ENCODE measurements at places on chromosomes 7 and 10.
A peak's percentile ranks its signal among the peaks of the same experiment; 100 is the strongest.

GRCh38 chr10:71780719-71781118, 7.4 kb upstream of the VSIR start:
- no peak for DNase-seq

DNA sequence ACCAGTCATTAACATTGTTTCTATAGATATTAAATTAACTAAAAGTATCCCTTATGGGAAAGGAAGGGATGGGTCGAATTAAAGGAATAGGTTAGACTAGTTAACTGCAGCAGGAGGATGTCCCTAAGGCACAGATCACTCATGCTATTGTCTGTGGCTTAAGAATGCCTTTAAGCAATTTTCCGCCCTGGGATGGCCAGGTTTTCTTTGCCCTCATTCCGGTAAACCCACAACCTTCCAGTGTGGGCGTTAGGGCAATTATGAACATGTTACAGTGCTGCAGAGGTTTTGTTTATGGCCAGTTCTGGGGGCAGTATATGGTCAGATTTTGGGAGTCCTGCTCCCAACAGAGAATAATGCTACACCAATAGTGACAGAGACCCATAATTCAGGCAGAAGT, 139.3 kb upstream of the CDK13 start:
- DNase-seq = no peak

- no peak for DNase-seq
Observed at GRCh38 chr10:114894911-114895310, 43.1 kb upstream of the TRUB1 start.

DNA sequence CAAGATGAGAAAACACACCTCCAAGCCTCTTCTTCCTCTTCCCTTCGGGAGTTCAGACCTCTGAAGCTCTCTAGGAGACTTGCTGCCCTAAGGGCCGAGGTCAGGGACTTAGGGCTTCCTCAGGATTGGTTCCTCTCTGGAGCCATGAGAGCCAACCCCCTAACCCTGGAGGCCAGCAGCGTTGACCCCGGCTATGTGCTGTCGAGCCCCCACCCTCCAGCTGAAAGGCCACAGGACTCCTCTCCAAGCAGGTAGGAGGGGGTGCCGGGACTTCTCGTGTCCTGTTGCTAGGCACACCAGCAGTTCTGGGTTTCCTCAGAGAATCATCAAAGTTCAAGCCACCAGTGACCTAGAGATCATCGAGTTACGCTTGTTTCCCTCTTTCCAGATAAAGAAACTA, 87.4 kb downstream of the ARHGAP22 start:
- DNase-seq = no peak

GRCh38 chr10:1607466-1607865, 129.9 kb downstream of the ADARB2 start:
- DNase-seq = no peak

- no peak for DNase-seq
Observed at GRCh38 chr7:35676211-35676610, 18.7 kb downstream of the HERPUD2 start.

GRCh38 chr7:48011951-48012350, 17.0 kb downstream of the SUN3 start:
- DNase-seq = no peak

DNA sequence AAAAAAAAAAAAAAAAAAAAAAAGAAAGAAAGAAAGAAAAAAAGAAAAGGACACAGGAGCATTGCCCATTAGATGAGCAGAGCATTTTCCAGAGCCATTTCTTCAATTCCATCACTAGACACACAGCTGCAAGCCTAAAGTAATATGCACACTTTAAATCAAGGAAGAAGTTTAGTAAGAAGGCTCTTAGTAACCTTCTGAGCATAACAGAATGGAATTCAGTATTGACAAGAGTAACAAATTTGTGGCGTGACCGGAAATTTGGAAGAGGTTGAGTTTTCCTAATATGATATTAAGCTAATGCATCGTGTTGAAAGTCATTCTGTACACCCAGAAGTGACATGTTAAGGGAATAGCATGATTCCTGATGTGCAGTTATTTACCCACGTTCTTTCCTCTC, 35.3 kb downstream of the SMURF1 start:
- no peak for DNase-seq

GRCh38 chr7:97179454-97180104, 62.1 kb downstream of the SDHAF3 start:
- peak; percentile 48 for DNase-seq

- no peak for DNase-seq
Observed at GRCh38 chr10:124047427-124048152, 45.8 kb downstream of the CHST15 start.

DNA sequence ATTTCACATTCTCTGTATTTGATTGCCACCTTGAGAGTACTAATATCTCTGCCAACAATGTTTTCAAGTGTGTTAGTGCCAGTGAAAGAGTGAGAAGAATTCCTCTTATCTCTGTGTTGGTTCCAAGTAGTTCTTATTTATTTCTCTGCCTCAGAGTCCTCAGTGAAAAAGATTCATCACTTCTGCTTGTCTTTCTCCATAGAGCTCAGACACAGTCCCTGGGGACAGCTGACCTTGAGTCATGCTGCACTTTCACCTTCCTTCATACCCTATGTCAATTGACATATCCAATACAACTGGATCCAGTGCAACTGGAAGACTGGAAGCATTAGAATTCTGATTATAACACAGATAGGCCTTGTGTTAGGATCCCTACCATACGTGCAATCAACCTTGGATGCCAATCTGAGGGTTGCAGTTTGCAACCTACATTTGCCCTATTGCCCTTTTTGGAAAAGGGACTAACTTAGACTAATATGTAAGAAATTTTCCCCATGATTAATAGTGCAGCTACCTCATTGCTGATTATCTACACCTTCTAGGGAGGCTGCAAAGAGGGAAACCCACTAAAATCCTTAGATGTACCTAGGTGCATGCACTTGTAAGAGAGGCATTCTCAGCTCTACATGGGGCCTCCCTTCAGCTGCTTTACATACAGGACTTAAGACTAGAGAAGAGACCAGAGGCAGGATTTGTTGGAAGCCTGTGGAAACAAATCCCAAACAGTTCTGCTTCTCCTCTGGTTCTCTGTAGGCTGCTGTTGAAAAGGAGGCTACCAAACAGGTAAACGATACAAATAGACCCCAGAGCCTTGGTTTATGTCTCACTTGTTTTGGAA, 8.4 kb downstream of the IFIT2 start:
- DNase-seq = no peak

- DNase-seq = no peak
Observed at GRCh38 chr10:66259836-66260235, 666.0 kb upstream of the LRRTM3 start.

DNA sequence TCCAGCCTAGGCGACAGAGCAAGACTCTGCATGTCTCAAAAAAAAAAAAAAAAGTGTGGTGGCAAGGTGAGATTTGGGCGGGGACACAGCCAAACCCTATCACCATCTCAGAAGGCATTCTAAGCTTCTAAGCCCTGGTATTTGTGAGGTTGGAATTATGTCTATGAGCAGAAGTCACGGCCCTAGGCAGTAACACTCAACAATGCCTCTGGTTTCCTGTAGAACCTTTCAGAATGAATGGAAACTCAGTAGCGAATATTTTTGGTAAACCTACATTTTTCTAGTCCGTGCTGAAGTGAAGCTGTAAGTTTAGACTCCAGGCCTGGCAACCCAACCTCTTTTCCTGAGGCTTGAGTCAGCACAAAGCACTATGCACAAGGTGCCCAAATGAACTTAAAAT, 88.3 kb downstream of the FAM107B start:
- DNase-seq = no peak

GRCh38 chr7:27840313-27840712, 100.4 kb downstream of the TAX1BP1 start:
- peak; percentile 24 for DNase-seq

- DNase-seq = no peak
Observed at GRCh38 chr7:127858915-127859189, 172.4 kb downstream of the LRRC4 start.

DNA sequence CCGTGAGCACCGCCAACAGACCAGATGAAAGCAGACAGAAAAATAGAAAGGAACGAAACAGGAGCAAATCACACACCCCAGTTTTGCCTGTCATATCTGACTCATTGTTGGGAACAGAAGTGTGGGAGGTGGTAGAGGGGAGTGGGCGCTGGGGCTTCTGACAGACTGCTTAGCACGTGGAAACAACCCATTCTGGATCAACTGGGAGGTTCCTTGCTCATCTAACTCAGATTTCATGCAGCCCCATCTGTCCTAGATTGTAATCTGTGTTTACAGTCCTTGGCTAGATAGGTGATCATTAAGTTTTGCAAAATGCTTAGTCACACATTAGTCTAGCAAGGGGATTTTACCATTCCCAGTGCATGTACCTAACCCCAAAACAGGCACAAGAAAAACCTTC, 154.1 kb downstream of the NRP1 start:
- peak; percentile 26 for DNase-seq

DNA sequence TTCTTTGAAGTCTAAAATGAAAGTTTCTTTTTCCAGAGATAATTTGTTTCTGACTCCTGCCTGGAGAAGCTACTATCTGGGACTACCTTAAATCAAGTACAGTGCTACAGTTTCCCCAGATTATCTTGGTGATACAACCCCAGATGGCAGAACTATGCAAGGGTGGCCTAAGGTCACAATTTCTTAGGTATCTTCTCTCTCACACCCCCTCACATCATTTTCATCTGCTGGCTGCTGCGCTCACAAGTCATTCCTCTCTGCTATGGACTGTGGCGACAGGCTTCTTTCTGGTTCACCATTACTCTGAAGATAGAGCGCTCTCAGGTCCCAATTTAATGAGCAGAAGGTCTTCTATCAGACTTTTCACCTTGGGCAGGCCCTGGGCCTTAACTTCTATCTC, 9.1 kb upstream of the PRPS1L1 start:
- DNase-seq = no peak

- no peak for DNase-seq
Observed at GRCh38 chr7:80057488-80057887, 77.1 kb upstream of the GNAI1 start.

- peak; percentile 68 for DNase-seq
Observed at GRCh38 chr7:130875265-130875741, 141.3 kb upstream of the KLF14 start.

GRCh38 chr7:77867537-77867865, 68.9 kb downstream of the PHTF2 start:
- no peak for DNase-seq

DNA sequence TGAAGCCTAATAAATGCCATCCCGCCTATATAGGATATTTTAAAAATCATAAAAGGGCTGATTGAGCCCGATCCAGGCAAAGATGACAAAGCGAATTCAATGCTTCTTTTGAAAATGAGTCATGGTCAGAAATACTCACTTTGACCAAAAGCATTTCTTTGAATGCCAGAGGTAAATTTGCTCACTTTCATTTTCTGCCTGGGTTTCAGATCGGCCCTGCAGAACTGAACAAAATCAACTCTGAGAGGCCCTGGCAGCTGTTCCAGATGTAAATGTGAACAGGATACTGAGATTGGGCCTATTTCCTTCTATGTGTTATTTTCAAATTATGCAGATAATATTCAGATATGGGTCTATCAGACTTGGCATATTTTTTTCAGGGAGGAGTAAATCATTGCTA, 114.8 kb upstream of the ARID5B start:
- DNase-seq = peak; percentile 15

DNA sequence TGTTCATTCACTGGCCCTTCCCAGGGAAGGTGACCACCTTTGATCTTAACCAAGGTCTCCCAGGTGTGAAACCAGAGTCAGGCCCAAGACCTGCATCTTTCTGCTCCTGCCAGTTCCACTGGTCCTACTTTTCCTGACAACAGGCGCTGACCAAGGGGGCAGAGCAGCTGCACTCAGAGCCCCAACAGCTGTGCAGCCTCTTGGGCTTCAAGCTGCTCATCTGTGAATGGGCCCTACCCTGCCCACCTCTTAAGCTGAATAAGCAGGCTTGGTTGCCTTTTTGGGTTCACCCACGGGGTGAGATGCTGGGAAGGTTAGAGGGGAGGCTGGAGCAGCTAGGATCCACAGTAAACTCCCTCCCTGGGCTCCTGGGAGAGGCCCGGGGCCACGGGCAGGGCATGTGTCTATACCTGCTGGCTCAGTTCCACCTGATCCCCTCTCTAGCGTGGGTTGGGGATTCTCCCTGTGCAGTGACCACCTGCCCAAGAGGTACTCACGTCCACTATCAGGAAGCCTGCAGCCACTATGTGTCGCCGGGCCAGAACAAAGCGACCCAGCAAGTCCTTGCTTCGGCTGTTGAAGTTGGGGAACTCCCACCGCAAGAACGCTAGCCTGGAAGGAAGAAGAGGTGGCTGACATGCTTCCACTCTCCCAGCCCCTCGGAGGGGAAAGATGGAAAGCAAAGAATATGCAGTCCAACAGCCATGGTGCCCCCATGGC, 10.6 kb downstream of the TBRG4 start:
- no peak for DNase-seq

- no peak for DNase-seq
Observed at GRCh38 chr7:46244757-46245156, 323.7 kb upstream of the IGFBP3 start.

DNA sequence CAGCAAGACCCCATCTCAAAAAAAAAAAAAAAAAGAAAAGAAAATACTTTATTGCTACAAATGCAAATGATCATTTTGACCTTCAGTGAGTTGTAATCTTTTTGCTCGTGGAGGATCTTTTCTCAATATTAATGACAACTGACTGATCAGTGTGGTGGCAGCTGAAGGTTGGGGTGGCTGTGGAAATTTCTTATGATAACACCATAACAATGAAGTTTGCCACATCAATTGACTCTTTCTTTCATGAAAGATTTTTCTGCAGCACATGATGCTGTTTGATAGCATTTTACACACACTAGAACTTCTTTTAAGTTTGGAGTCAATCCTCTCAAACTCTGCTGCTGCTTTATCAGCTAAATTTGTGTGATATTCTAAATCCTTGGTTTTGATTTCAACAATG, 12.4 kb upstream of the CCDC7 start:
- DNase-seq = no peak

GRCh38 chr10:29949411-29950011, 109.9 kb downstream of the JCAD start:
- DNase-seq = no peak

- no peak for DNase-seq
Observed at GRCh38 chr7:151376218-151376902, 33.5 kb downstream of the WDR86 start.
